NCI-H2171 (cell line): ENCODE measurements at places on chromosomes 7 and 10.
A peak's percentile ranks its signal among the peaks of the same experiment; 100 is the strongest.

- no peak for DNase-seq
Observed at GRCh38 chr10:123475466-123475865, 190.7 kb upstream of the GPR26 start.

DNA sequence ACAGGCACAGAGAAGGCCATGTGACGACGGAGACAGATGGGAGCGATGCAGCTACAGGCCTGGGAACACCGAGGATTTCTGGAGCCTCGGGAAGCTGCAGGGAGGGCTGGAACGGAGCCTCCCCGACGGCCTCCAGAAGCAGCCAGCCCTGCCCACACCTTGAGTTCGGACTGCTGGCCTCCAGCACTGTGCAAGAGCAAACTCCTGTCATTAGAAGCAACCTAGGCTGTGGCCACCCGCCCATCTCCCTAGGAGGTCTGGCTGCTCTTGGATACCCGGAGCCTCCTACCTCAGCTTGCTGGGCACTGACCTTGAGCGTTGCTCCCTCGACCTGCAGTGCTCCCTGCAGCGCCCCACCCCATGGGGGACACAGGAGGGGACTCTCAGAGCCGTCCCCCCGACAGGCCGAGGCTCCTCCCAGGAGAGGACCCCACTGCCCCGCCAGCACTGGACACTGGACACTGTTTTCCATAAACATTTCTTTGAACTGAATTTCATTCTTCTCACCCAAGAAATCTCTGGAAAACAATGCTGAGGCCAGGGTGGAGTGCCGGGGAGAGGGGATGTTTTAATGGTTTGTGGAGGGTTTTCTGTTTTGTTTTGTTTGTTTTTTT, 22.5 kb upstream of the TNRC18 start:
- peak; percentile 72 for DNase-seq

DNA sequence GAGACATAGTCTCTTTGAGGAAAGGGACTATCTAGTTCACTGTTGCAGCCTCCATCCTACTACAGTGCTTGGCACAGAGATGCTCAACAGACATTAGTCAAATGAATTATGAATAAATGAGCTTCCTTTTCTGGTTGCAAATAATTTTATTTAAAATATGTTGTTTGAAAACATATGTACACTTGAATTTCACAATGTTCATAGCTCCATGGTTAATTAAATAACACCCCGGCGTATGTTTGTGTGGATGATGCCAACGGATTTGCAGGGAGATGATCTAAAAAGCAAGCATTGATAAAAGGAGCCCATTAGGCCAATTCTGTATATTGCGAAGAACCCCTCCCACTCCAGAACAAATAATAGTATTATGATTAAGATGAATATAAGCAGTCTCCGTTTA, 47.8 kb upstream of the ORC5 start:
- DNase-seq = no peak

DNA sequence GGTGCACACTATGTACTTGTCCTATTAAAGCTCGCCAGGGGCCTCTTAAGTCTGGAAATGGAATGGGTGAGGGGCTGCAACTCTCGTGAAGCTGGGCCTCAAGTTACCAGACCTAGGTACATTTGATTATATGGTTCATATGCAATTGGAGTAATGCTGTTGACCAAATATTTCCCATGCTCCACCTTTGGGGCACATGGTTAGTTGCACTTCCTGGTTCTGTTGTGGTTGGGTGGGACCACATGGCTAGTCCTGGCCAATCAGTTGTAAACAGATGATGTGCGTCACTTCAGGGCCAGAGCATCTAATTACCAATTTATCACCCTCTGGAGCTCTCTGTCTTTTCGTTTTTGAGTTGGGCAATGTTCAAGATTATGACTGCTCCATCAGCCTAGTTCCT, 39.5 kb upstream of the OPN4 start:
- no peak for DNase-seq

DNA sequence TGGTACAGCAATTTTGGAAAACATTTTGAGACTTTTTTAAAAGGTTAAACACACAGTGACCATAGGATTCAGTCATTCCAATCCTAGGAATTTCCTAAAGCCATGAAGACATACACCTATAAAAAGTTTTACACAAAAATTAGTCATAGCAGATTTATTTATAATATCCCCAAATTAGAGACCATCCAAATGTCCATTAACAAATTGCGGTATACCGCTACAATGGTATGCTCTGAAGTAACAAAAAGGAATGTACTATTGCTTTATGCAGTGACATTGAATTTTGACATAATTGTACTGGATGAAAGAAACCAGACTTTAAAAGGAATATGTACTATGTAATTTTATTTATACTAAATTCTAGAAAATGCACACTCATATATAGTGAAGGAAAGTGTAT, 362.8 kb downstream of the HGF start:
- DNase-seq = no peak

DNA sequence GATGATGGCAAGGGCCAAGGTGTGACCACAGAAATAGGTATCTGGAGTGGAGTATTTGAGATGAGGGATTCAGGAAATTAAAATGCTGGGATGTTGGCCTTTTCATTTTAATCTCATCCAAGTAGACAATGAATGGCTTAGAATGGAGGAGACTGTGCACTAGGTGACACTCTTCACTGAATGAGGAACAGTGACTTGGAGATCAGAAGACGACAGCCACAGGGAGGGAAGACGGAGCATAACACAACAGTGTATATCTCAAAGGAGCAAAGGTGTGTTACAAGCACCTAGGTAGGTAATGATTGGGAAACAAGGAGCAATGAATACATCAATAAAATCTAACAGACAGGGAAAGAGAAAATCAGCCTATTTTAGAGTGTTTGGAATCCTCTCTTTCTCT, 4.1 kb upstream of the TAX1BP1 start:
- DNase-seq = no peak

- DNase-seq = no peak
Observed at GRCh38 chr7:141221007-141221612, 147.2 kb downstream of the TMEM178B start.

- DNase-seq = peak; percentile 22
Observed at GRCh38 chr10:124624895-124625294, 119.3 kb downstream of the FAM53B start.
